ENCODE measurements at places on chromosomes 1 and 21.

DNA sequence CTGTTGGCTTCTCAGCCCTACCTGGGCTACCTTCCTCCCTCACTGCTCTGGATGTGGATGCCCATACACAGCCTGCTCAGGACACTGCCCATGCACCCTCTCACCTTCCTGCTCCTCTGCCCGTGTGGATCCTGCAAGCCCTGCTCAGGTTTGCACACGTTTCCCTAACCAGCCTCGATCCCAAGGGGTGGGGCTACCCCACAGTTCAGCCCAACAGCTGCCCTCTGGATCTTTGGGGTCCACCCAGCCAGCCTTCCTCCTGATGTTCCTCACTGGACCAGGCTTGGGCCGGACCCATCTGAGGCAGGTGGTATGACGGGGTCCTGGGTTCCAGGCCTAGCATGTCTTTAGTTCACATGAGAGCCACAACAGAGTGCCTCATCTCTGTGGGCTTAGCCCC is 4.7 kb downstream of the TMEM54 start:
- DNase-seq = no peak

DNA sequence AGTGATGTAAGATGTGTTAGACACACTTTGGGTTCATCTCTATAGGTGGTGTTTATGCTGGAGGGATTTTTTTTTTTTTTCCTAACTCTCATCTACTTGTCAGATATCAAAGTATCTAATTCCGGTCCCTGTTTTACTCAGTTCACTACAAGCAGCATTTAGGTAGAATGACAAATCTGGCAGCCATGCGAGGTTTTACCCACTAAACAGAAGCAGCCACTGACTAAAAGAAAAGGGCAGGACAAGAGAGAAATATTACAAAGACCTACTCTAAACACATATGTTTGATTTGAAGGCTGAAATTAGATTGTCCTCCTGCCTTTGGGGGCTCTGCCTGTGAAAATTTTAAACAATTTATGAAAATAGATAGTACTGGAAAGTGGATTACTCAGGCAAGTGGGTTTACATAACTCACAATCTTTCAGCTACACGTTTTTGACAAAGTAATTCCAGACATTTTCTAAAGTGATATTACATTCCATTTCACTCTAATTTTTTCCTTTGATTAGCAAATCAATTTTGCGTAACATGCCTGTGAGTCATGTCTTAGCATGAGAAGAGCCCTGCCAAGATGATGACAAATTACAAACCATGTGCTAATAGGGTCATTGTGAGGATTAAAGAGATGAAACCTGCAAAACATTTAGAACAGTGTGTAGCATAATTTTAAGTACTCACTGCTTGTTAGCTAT is 172.6 kb downstream of the PLA2G4A start:
- DNase-seq = no peak

DNA sequence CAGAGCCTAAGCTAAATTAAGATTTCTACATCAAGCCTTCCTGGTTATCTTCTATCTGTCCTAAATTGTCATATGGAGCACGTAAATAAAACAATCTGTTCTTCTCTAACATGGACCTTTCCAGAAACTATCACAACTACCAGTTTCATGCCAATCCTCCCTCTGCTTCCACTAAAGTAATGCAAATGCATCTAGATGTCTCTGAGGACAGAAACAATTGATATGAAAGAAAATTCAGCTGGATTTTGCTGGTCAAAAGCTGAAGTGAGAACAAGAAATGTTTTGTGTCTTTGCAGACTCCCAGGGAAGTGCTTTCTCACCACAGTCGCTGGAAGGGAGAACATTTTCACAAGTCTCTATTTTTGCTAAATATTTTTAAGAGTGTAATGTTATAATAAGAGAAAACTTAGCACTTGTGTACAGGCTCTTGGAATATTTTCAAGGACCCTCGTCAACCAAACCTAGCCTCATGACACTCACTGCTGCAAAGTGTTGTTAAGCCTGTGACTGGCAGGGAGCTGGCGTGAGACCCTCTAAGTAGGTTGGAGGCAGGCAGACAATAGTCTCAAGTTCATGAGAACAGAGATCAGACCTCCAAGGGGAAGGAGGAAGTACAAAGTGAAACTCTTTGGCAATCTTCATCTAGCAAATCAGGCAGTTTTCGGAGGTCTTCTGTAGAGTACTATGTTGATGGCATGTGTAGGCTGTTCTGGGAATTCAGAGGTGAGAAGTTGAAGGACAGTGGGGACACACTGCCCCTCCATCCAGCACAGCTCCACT is 38.8 kb downstream of the DNASE2B start:
- DNase-seq = no peak

DNA sequence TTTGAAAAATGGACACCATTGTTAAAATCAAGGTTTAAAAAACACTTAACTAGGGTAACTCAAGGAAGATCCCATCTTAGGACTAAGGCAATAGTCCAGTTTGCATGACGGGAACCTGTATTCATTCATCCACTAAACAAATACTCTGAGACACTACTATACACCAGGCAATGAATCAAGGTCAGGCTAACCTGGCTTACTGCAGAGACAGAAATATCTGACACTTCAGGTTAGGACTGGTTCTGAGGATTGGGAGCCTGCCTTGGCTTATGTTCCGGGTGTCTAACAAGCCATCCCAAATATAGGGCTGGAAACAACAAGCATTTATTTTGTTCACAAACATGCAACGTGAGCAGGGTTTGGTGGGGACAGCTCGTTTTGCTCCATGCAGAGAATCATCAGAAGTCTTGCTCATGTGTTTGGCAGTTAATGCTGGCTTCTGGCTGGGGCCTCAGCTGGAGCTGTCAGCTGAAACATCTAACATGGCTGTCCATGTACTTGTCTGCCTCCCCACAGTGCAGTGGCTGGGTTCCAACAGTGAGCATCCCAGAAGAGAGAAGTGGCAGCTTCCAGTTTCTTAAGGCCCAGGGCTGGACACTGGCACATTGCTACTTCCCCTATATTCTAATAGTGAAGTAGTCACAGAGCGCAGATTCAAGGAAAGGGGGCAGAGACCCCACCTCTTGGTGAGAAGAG is 37.0 kb upstream of the CAMK1G start:
- DNase-seq = no peak

DNA sequence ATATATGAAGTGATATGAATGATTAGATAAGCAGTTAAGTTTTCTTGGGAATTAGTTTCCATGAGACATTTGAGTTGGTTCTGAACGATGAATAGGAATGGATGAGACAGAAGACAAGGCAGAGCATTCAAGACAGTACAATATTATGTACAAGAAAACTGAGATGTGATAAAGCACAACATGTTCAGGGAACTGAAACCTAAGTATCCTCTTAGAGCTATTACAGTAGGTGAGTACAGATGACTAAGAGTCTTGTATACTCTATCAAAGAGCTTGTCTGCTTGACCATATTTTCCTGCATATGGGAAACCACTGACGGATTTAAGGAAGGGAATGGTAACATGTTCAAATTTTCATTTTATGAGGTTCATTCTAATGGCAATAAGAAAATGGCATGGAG is 61.6 kb downstream of the NME7 start:
- no peak for DNase-seq

DNA sequence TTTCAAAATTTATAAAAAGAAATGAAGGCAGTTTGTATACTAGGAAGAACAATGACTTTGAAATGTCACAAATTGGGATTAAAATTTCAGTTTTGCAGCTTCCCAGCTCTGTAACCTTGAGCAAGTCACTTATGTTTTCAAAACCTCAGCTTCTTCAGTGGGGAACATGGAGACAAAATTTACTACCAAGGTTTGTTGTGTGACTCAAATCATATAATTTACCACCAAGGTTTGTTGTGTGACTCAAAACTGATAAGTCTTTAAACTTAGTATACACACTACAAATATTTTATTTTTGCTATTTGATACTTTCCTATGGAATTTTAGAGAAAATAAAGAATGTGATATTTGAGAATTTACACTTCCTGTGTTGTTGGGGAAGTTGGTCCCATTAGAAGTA is 219.9 kb downstream of the KCTD3 start:
- DNase-seq = no peak

GRCh38 chr1:169105434-169106094 is 926 bp upstream of the ATP1B1 start:
- peak; percentile 93 for DNase-seq

DNA sequence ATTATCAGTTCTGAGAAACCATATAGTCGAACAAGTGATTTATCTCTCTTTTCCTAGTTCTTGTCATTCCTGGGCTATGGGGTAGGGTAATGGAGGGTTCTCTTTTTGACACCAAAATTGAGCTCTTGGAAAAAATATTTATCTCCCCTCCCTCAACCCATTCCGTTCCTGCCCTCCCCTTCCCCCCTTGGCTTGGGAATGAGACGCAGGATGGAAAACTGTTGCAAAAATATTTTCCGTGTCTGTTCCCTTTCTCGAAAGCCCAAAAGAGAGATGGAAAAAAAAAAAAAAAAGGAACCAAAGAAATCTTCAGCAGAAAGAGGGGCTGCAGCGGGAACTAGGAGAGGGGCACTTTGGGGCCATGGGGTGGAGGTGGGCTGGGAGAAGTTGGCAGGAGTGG is 766 bp downstream of the ATP2B4 start:
- DNase-seq = no peak

DNA sequence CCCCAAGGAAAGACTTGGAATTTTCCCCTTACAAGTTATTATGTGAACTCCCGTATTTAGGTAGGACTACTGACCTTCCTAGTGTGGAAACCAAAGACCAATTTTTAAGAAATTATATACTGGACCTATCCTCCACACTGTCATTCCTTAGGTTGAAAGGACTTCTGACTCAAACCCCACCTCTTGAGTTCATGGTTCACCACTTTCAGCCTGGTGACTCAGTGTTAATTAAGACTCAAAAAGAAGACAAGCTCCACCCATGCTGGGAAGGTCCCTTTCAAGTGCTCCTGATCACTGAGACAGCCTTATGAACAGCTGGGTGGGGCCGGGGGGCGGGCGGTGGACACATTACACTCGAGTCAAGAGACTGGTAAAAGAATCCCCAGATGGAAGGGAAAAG is 113.2 kb downstream of the LRRC53 start:
- no peak for DNase-seq

GRCh38 chr1:111669268-111669667 is 49.7 kb downstream of the RAP1A start:
- no peak for DNase-seq
